ENCODE measurements at places on chromosomes 2 and 18.
A peak's percentile ranks its signal among the peaks of the same experiment; 100 is the strongest.

DNA sequence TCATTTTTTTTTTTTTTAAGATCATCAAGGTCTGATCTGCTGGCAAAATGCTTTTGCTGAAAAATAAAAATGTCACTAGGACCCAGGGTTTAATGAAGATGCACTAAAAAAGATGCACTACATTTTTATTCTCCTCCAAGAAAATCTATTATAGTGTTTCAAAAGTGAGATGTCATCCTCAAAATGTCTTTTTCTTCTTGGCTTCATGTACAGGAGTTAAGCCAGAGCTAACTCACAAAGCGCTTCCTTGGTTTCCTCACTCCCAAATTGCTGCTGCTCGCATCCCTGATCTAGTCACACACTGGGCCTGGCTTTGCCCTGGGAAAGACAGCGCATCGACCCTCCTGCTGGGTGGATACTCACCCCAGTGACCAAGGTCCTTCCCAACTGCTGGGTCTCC is 113.4 kb upstream of the CCDC68 start:
- no peak for DNase-seq

GRCh38 chr2:142315346-142315745 is 184.5 kb upstream of the LRP1B start:
- DNase-seq: no peak

DNA sequence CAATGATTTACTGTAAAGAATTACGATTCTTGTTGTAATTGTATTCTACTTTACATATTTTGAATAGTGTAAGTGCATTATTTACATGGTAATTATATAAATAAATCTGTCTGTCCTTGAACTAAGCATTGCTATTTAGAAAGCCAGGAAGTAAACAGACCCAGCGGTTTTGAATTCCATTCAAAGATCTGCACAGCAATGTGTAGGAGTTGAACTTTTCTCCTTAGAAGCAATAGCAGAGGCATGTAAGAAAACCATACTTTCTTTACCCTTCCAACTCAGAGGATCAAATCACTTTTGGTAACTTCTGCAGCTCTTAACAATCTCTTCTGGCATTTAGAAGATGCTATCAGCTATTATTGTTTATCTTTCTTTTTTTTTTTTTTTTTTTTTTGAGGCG is 109.2 kb upstream of the VRK2 start:
- DNase-seq: no peak

- DNase-seq: peak; percentile 45
These were observed 5.1 kb downstream of the DGUOK start for GRCh38 chr2:73931531-73932500.

- DNase-seq: no peak
These were observed 398.4 kb downstream of the METTL4 start for GRCh38 chr18:2172881-2173280.

- DNase-seq: no peak
These were observed 81.2 kb upstream of the STK17B start for GRCh38 chr2:196252408-196253115.

GRCh38 chr2:197081294-197081693 is 154.8 kb upstream of the PGAP1 start:
- peak; percentile 80 for DNase-seq

DNA sequence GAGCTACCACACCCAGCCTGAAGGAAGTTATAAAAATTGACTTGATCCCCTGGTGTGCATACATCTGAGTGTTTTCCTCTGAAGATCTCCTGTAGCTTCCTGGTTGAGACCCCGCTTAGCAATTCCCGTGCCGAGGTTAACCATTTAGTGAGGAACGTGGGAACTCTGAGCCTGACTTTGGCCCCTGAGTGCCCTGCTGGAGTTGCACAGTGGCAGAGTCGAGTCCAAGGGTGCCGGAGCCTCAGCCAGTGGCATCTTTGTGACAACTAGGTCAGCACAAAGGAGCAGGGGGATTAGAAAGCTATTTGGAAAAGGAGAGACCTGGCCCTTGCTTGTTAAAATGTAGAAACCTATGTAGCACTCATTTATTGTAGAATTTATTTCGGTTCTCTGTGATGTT is 561.2 kb upstream of the SALL3 start:
- no peak for DNase-seq

- no peak for DNase-seq
These were observed 814.9 kb upstream of the NRXN1 start for GRCh38 chr2:51846796-51847195.

DNA sequence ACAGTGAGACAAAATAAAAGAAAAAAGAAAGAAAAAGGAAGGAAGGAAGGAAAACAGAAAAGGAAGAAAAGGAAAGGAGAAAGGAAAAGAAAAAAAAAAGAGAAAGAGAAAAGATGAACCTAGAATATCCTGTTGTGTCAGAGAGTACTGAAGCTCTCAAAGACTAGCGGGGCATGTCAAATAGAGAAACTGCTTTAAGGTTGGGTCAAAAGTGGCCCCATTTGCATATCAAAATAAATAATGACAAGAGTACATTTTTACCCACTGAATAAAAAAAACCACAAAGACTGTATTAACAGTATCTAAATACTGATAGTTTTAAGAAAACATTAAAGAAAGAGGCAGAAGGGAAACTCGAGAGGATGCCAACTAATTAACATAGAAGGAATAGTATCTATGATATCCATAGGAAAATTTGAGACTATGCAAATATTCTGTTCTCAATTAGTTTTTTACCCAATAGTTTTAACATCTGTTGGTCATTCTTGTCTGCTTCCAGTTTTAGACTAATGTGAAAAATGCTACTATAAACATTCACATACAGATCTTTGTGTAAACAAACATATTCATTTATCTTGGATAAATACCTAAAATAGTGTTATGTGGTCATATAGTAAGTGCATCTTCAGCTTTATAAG is 53.2 kb downstream of the SFXN5 start:
- no peak for DNase-seq

DNA sequence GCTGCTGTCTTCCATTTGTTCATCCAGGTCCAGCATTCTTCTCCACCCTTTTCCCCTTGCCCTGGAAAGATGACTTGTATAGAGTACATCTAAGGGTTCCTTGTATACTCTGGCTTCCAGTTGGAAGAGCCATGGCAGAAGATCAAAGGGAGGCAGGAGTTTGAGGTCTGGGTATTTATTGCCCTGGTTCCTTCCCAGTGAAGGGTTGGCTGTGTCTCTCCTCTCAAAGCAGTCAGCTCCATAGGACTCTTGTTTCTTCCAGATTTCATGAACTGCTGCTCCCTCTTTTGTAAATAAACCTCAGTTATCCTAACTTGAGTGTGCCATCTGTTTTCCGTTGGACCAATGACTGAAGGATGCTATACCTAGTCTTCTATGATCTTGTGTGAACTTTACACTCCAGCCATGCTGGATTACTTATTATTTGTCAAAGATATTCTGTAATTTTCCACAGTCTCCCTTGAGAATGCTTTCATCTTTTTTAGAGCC is 6.4 kb downstream of the BBS5 start:
- DNase-seq: no peak

DNA sequence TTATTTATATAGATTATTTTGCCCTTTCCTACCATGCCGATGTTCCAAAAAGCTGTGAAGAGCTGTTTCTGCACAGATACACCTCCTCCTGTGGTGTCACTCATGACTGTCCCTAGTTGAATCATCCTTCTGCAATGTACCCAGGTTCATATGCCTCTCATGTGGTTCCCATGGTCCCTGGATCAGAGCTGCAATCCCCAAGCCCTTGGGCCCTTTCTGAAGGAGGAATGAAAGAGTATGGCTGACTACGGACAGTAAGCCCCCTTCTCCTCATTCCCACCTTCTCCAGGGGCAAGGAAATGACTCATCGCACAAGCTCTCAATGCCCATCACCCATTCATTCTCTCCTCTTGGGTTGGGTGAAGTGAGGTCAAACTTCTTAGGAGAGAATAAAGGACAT is 63.9 kb upstream of the ACVR1 start:
- DNase-seq: no peak

GRCh38 chr18:63264871-63265270 is 54.7 kb downstream of the BCL2 start:
- DNase-seq: no peak

DNA sequence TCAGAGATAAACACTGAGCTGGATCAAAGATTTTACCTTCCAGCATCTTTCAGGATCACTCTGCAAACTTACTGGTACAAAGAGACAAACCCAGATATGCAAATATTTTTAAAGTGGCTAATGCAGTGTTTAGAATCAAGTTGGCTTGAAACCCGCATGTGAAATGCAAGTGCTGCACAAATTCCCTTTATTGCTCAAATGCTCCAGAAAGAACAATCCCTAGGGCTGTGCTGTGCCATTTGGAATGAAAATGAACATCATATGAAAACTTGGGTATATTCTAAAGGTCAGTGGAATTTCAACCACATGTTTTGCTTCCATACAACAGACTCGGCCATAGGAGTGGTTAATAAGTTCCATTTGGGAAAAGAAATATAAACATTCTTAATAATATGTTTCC is 139.1 kb downstream of the VWC2L start:
- no peak for DNase-seq

- no peak for DNase-seq
These were observed 167.1 kb downstream of the PDE1A start for GRCh38 chr2:182259629-182260150.

- no peak for DNase-seq
These were observed 175.2 kb upstream of the SALL3 start for GRCh38 chr18:78804206-78805030.

- DNase-seq: no peak
These were observed 315.8 kb upstream of the NRP2 start for GRCh38 chr2:205366336-205367060.

- DNase-seq: no peak
These were observed 18.7 kb upstream of the TMEM200C start for GRCh38 chr18:5914016-5914415.

DNA sequence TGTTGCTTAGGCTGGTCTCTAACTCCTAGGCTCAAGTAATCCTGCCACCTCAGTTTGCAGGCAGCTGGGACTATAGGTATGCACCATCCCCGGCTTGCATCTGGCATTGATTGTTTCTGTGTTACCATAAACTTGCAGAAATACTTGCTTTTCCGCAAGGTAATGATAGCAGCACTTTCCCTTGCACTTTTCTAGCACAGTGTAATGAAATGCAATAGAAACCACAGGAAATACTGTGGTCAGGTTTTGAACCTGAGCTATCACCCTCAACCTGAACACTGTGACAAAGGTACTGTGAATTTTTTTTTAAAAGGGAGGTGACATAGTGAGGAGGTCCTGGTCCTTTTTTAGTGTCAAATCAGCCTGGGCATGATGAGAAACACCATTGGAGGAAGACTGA is 38.3 kb downstream of the DHRS9 start:
- DNase-seq: no peak

- peak; percentile 26 for DNase-seq
These were observed 14.7 kb downstream of the ROCK2 start for GRCh38 chr2:11329776-11330175.

- no peak for DNase-seq
These were observed 84.1 kb upstream of the LPIN2 start for GRCh38 chr18:3097082-3097481.

DNA sequence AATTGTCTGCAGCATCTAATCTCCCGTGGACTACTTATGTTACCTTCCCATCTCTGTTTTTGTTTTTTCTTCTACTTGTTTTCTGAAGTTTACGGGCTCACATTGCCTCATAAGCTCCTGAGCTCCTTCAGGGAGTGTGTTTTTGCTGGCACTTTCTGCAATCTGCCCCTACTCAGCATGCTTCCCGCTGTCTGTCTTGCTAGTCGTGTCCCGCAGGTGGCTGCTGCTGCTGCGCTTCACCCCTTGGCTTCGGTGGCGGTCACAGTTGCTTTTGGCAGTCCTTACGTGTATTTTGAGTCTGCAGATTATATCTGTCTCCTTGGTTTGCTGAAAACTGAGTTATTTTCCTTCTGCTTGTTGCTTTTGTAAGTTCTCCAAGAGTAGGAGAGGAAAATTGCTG is 37.3 kb downstream of the FER1L5 start:
- DNase-seq: no peak

DNA sequence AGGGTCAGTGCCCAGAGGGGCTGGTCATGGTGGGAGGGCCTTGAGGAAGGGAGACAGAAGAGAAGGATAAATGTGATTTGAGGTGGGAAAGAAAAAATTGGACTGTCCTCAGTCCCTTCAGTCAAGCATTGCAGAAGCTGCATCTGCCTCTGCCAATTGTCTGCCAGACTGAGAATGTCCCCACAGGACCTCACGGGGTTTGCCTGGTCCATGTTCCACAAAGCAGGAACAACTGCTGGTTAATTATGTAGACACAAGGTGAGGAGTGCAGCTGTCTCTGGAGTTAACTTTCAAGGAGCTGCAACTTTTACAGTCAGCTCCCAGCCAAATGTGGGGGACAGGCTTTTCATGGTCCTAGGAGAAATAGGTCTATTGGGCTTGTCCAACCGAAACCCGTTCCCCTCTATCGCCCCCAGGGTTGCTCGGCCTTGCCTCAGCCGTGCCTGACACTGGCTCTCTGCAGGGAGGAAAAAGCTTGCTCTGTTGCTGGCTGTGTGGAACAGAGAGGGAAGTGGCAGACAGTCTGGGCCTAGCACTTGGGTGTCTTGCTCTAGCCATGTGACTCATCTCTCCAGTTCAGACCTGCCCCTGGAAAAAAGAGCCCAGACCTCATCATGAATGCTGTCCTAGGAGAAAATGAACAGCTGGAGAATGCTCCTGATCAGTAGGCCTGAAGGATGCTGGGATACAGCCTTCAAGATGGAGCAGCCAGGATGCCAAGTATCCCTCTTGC is 31.1 kb upstream of the PAX8 start:
- peak; percentile 55 for DNase-seq

GRCh38 chr2:200302940-200303727 is 3.4 kb upstream of the SPATS2L start:
- DNase-seq: no peak

DNA sequence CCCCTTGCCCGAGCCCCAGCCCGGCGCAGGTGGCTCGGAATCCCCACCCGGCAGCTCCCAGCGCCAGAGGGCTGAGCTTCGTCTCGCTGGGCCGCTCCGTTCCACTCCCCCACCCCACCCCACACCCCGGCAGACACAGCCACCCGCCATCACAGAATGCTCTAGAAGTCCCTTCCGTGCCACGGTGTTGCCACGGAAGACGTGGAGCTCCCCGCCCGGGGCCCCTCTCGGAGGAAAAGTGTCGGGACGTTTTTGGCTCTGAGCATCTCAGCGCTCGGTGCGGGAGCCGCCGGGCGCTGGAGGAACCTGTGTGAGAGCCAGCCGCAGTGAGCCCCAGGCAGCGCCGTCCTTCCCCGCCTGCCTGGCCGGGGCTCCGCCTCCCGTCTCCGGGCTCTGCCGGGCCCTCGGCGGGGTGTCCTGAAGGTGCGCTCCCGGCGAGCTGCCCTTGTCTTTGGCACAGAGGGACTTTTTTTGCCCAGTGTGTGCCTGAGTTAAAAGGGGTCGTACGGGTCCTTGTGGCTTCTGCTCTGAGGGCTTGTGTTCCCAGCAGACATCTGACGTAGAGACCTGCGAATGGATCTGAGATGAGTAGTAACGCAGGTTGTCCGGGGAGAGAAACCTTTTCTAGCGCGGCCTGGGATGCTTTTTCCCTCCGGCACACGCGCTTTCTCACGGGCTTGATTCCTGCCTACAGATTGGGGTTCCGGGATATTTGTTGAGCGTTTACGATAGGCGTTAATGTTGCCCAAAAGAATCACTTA is 1.8 kb downstream of the ZCCHC2 start:
- peak; percentile 33 for DNase-seq

DNA sequence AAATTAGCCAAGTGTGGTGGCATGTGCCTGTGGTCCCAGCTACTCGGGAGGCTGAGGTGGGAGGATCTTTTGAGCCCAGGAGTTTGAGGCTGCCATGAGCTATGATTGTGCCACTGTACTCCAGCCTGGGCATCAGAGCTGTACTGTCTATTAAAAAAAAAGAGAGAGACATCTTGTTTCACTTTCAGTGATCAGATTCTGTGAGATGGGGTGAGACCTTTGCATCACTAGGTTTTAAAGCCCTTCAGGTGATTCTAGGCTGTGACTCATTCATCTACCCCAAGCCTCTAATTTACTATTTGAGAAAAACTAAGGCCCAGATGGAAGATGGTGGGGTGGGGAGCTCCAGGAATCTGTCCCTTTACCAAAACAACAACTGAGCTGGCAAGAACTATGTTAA is 7.1 kb downstream of the C2orf92 start:
- DNase-seq: no peak

All from inflammatory macrophage (primary cell).